ENCODE measurements at places on chromosomes 6 and 20.

GRCh38 chr6:1473166-1473565 lies 83.8 kb downstream of the FOXF2 start:
- DNase-seq, result no peak

- DNase-seq, result peak; percentile 43
These were observed 12.8 kb upstream of the PDYN start for GRCh38 chr20:2006452-2007361.

- DNase-seq, result no peak
These were observed 5.4 kb downstream of the NPBWR2 start for GRCh38 chr20:64101731-64102621.

- DNase-seq, result no peak
These were observed 151.1 kb upstream of the HDAC2 start for GRCh38 chr6:114121913-114122662.

- no peak for DNase-seq
These were observed 140.3 kb downstream of the ATXN1 start for GRCh38 chr6:16621002-16621401.

DNA sequence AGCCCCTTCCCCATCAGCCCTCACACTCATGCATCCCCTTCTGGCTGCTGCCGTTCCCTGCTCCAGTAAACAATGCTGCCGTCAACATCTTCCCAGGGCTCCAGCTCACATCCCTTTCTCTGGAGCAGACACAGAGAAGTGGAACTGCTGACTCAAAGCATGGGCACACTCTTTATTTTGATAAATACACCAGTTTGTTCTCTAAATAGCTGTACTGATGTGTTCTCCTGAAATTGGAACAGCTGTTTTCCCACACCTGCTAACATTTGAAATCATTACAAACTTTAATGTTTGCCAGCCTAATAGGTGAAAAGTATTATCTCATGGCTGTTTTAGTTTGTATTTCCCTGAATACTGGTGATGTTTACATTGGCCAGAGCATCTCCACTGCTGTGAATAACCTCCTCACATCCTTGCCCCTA lies 102.1 kb upstream of the NXT1 start:
- DNase-seq, result no peak

GRCh38 chr20:1204113-1204512 lies 859 bp downstream of the C20orf202 start:
- DNase-seq, result peak; percentile 53

- no peak for DNase-seq
These were observed 25.0 kb downstream of the FOXP4 start for GRCh38 chr6:41571021-41571780.

GRCh38 chr6:26205625-26206574 lies 118.7 kb downstream of the HFE start:
- peak; percentile 62 for DNase-seq

DNA sequence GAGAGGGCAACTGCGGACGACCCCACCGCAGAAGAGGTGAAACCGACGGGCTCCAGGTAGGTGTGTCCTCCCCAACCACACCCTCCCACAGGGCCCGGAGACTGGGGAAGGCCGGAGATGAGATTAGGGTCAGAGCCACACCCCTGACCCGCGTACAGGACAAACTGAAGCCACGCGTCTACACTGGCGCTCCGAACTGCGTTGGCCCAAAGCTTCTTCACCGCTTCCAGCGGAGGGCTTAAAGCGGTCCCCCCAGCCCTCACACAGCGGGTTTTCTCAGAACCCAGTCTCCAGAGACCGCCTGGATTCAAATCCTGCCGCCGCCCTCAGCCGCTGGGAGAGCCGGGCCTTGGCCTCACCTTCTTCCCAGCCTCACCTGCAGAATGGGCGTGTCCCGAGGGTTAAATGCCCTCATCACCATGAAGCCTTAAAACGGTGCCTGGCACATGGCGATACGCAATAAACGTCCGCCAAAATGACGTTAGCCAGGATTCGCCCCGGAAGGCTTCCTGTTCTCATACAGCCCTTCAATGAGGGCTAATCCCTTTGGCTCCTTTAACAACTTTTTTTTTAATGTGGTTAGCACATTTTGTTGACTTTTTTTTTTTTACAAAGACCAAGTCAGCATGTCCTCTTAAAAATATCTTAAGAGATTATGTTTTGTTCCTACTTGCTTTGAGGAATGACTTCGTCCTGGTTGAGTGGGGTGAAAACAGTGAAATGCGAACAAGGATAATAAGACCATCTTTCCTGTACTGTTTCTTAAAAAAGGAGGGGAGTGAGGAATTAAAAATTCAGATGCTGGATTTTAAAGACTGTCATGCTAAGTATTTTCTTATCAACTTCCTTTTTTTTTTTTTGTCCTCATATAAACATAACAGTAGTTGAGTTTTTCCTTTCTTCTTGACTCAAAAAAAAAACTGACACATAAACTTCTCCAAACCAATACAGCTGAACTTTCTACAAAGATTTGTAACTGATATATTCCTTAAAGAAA lies 15.1 kb upstream of the ZNF217 start:
- no peak for DNase-seq

DNA sequence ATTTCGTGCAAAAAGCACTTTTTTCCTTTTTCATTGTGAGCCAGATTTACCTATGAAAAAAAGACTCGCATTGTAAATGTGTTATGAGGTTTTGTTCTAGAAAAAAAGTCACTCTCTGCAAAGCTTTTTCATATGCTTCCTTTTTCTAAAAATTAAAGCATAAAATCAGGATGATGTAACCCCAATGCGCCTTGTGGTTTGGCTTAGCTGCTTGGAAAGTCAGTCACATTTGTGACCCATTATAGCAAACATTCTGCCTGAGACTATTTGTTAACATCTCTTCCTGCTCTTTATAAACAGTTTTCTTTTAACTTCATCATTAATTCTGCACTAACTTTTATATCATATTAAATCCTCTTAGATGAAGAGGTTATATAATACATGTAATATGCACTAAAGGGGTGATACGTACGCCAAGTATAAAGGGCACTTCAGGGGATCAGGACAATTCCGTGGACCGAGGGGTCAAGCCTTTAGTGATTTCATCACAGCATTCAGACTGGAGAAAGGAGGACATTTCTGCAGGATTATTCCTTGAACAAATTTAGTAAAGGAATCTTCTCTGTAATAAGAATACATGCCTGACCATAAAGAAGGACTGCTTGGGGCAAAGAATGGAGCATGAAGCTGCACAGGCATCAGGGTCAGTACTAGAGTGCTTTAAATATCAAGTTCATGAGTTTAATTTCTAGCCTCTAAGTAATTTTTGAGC lies 48.1 kb upstream of the SMLR1 start:
- DNase-seq, result no peak

- no peak for DNase-seq
These were observed 39.6 kb downstream of the LAMA4 start for GRCh38 chr6:112214739-112215269.

GRCh38 chr20:64091770-64092169 lies 7.6 kb upstream of the LKAAEAR1 start:
- DNase-seq, result no peak

GRCh38 chr20:20939006-20939405 lies 167.2 kb downstream of the LINC00237 start:
- DNase-seq, result no peak

Measured in MCF 10A (cell line).